ENCODE measurements at places on chromosomes 13 and 19. TPM values are rescaled to one million over a fixed set of nuclear protein-coding genes. Genes with fewer than 3 reads are reported as not detected.

The CD33 gene
- not detected for total RNA-seq

The ERICH4 gene
- total RNA-seq = not detected

GRCh38 chr19:38061294-38061693 lies 154.3 kb downstream of the SIPA1L3 start:
- no peaks in the 10 kb centered on the region for H3K4me1 ChIP-seq
- no peak overlapping the region for H3K27ac ChIP-seq
- H3K27me3 ChIP-seq = no peaks in the 10 kb centered on the region
- no peak overlapping the region for H3K4me3 ChIP-seq
- no peak for DNase-seq

DNA sequence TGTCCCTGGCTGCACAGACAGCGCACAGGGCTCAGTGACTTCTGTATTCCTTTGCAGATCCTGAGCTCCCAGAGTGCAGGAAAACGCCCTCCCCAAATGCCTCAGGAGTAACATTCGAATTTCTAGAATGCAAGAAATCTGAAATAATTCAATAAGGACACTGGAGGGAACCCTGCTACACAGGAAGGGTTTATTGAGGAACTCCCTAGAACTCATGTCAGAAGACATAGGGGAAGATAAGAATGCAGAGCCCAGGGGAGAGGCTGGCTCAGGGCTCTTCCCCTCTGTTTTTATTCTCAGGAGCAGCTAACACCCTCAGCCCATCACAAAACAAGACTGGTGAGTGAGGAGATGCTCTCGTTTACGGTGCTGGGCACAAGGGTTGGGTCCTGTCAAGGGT lies 6.8 kb downstream of the LILRA1 start:
- no peaks in the 10 kb centered on the region for H3K4me1 ChIP-seq
- peaks cover 58% of the 10 kb centered on the region for H3K27me3 ChIP-seq
- H3K36me3 ChIP-seq = no peaks in the 10 kb centered on the region
- no peak overlapping the region for H3K27ac ChIP-seq

- H3K27ac ChIP-seq = no peak overlapping the region
- DNase-seq = peak; percentile 51
- H3K27me3 ChIP-seq = peaks cover 52% of the 10 kb centered on the region
- H3K36me3 ChIP-seq = no peaks in the 10 kb centered on the region
- no peaks in the 10 kb centered on the region for H3K4me1 ChIP-seq
Measured at GRCh38 chr13:91313103-91313502, 34.4 kb upstream of the MIR17HG start.

- no peaks in the 10 kb centered on the region for H3K27me3 ChIP-seq
- H3K4me3 ChIP-seq = no peak overlapping the region
- H3K27ac ChIP-seq = peak overlapping the region; percentile 26
Measured at GRCh38 chr19:57302020-57302465, 18.2 kb upstream of the ZNF543 start.

- H3K4me3 ChIP-seq = no peak overlapping the region
- peaks cover 23% of the 10 kb centered on the region for H3K36me3 ChIP-seq
- no peak overlapping the region for H3K27ac ChIP-seq
- no peak for DNase-seq
- H3K27me3 ChIP-seq = no peaks in the 10 kb centered on the region
Measured at GRCh38 chr13:77177646-77178045, 149.2 kb downstream of the MYCBP2 start.

- no peaks in the 10 kb centered on the region for H3K36me3 ChIP-seq
- H3K27ac ChIP-seq = no peak overlapping the region
- H3K4me1 ChIP-seq = peaks cover 10% of the 10 kb centered on the region
- DNase-seq = no peak
Measured at GRCh38 chr19:604355-604754, 14.7 kb downstream of the HCN2 start.

The DZIP1 gene
- total RNA-seq = 8.6 TPM

GRCh38 chr13:20263393-20264044 lies 31.4 kb upstream of the GJB6 start:
- no peak overlapping the region for H3K27ac ChIP-seq
- no peaks in the 10 kb centered on the region for H3K36me3 ChIP-seq

GRCh38 chr13:51221108-51221507 lies 1.1 kb upstream of the FAM124A start:
- DNase-seq = no peak
- H3K27me3 ChIP-seq = peaks cover 4% of the 10 kb centered on the region
- no peaks in the 10 kb centered on the region for H3K36me3 ChIP-seq
- H3K27ac ChIP-seq = no peak overlapping the region
- H3K4me1 ChIP-seq = peaks cover 16% of the 10 kb centered on the region
- H3K4me3 ChIP-seq = no peak overlapping the region

The PSG11 gene
- not detected for total RNA-seq

DNA sequence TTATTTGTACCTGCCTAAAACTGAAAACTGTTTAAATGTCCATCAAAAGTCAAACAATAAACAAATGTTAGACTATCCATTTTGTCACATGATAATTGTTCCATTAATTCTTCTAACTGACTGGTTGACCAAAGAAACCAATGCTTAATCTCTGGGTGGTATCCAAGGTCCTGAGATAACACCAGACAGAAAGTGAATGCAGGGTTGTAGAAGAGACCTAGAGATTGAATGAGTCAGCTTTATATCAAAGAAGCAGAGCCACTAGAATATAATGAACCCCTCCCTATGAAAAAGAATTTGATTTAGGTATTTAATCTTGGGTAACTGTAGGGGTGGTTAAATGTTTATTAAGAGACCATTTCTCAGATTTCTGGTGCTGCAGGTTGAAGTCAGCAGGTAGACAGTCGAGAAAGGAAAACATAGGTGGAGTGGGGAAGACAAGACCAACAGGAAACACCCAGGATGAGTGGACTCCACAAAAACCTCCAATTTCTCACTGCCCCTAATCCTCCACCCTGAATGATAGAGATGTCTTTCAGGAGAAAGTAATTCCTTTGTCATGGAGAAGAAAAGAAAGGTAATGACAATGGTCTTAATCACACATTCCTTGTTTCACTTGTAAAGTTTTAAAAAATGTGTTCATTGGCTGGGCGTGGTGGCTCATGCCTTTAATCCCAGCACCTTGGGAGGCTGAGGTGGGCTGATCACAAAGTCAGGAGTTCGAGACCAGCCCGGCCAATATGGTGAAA lies 536.4 kb downstream of the IRS2 start:
- H3K36me3 ChIP-seq = no peaks in the 10 kb centered on the region
- peaks cover 9% of the 10 kb centered on the region for H3K4me1 ChIP-seq
- no peak overlapping the region for H3K4me3 ChIP-seq
- H3K27ac ChIP-seq = no peak overlapping the region
- no peak for DNase-seq

The GIPC3 gene
- 1.2 TPM for total RNA-seq

- no peak for DNase-seq
- H3K4me3 ChIP-seq = no peak overlapping the region
- no peaks in the 10 kb centered on the region for H3K4me1 ChIP-seq
- no peak overlapping the region for H3K27ac ChIP-seq
Measured at GRCh38 chr13:111626371-111627305, 306.2 kb downstream of the TEX29 start.

DNA sequence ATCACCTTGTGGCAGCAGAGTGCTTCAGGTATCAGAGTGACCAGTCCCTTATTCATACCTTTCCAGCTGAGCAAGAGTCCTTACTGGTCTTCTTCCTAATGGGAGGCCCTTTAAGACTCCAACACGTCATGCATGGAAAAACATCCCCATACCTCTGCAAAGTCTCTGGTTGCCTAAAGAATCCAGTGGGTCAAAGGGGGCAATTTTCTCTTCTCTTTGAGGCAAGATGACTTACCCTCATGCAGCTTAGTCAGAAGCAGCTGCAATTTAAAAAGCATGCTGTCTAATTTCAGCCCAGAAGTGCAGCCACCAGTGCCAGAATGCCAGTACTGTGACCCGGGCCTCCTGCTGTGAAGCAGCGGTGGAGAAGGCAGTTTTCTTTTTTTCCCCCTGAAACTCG lies 18.7 kb downstream of the PPP5C start:
- H3K27me3 ChIP-seq = no peaks in the 10 kb centered on the region
- no peak overlapping the region for H3K27ac ChIP-seq
- H3K36me3 ChIP-seq = peaks cover 23% of the 10 kb centered on the region
- H3K4me3 ChIP-seq = no peak overlapping the region
- no peaks in the 10 kb centered on the region for H3K4me1 ChIP-seq
- no peak for DNase-seq

DNA sequence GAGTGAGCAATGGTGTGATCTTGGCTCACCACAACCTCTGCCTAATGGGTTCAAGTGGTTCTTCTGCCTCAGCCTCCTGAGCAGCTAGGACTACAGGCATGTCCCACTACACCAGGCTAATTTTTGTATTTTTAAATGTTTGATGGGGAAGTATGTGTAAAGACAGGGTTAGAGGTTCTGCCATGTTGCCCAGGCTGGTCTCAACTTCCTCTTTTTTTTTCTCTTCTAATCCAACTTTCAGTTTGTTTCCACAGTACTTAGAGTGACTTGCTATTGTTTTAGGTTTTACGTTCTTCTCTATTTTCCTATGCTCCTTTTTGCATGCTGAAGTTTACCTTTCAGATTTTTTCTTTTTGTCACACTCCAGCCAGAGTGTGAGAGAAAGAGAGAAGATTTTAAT lies 1433.0 kb downstream of the UQCRFS1 start:
- H3K27me3 ChIP-seq = no peaks in the 10 kb centered on the region
- no peak for DNase-seq
- no peaks in the 10 kb centered on the region for H3K36me3 ChIP-seq
- H3K4me3 ChIP-seq = no peak overlapping the region
- no peak overlapping the region for H3K27ac ChIP-seq
